ENCODE measurements at places on chromosomes 4 and X.

- peak; percentile 7 for DNase-seq
These were observed 13.9 kb downstream of the TMEM165 start for GRCh38 chr4:55409468-55410171.

DNA sequence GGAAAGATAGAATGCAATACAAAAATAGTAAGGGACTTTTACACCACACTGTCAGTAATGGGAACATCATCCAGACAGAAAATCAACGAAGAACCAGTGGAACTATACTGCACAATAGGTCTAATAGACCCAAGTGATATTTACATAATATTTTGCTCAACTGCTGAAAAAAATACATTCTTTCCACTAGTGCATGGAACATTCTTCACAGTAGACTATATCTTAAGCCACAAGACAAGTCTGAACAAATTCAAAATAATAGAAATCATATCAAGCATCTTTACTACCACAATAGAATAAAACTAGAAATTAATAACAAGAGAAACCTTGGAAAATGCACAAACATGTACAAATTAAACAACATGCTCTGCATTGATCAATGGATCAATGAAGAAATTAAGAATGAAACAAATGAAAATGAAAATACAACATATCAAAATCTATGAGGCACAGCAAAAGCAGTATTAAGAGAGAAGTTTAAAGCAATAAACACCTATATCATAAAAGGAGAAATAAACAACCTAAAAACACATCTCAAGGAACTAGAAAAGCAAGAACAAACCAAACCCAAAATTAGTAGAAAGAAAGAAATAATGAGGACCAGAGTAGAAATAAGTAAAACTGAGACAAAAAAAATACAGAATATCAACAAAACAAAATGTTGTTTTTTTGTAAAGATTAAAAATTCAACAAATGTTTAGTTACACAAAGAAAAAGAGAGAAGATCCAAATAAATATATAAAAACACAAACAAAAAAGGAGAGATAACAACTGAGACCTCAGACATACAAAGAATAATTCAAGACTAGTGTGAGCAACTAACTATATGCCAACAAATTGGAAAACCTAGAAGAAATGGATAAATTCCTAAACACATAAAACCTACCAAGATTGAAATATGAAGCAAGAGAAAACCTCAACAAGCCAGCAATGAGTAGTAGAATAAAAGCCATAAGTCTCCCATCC lies 51.5 kb upstream of the ANTXR2 start:
- DNase-seq = no peak

DNA sequence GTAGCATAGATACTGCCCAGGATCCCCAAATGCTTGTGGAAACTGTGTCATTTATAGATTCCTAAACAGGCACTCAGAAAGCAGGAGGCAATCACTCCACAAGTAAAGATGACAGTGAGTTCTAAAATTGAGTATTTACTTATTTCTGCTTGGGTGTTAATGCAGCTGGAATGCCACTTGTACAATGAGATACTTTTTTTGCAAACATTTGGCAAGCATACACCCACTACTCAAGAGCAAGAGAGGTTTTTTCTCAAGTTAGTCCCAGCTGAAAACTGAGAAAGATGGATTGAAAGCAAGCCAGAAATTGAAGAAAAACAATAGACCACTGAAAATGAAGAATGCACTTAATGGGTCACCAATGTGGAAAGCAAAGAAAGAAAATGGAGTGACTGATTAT lies 22.5 kb downstream of the GABRA3 start:
- DNase-seq = no peak

- no peak for DNase-seq
These were observed 227.4 kb downstream of the HS3ST1 start for GRCh38 chr4:11201256-11201655.

DNA sequence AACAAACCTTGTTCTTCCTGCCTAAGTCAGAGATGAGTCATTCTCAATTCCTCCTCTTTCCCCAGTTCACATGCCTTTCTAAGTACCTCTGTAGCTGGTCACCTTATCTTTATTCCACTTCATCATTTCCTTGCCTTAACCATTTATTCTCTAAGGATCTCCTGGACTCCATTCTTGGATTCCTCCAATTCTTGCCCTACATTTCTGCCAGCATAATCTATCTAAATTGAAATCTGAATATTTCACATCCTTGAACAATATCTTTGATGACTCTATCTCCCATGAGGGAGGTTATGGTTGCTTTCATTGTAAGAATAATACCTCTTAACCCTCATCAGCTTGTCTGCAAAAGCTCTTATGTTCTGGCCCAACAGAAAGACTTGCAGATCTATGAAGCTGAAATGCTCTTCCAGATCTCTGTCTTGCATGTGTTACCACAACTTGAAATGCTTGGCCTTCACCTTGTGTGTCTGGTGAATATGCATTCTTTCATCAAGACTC lies 28.6 kb upstream of the PDE5A start:
- no peak for DNase-seq

DNA sequence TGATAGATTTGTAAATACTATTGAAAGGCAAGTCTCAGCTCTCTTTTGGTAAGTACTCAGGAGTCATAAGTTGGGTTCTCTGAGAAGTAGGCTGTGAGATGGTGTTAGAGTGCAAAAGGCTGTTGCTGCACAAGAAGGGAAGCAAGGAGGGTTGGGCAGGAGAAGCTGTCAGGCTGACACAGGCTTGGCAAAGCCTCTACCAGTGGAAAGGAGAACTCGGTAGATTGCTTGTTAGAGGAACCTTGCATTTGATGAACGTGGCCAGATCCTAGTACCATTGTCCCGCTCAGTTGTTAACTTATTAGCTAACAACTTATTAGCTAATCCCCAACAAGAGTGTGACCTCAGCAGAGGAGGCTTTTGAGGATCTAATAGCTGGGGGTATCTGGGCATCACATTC lies 449.3 kb upstream of the BOD1L1 start:
- DNase-seq = no peak

DNA sequence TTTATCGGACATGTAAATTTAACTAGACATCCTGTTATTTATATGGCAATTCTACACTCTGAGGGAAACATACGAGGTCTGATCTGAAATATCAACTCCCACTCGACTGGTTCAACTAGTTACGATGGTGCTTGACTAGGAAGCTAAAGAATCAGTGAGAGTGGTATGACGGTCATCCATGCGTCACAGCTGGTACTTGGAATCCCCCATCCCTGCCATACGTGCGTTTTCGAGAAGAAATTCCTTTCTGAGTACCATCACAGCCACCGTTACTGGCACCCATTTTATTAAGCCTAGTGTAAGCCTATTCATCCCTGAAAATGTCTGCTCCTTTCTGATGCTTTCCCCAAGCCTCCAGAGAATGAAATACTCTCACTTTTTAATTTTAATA lies 695 bp upstream of the PIGA start:
- DNase-seq = peak; percentile 82

DNA sequence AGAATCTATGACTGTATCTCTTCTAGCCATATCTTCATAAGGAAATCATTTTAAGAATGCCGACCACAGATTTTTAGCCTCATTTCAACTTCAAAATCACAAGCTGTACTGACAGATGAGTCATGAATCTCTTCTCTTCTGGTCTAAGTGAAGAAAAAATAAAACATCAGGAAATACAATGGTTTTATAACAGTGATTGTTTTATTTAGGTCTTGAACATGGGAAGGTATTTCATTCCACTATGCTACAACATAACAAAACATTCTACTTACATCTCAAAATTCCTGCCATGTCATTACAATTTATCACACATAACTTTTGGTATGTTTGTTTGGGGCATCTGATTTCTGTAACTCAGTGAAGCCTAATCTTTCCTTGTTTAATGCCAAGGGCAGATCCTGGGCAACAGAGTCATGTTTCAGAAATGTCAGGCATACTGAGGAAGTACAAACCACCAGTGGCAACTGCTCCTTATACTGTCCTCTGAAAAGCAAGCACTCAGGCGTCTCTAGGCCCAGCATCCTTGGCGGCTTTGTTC lies 325.0 kb downstream of the PDHA2 start:
- DNase-seq = no peak

DNA sequence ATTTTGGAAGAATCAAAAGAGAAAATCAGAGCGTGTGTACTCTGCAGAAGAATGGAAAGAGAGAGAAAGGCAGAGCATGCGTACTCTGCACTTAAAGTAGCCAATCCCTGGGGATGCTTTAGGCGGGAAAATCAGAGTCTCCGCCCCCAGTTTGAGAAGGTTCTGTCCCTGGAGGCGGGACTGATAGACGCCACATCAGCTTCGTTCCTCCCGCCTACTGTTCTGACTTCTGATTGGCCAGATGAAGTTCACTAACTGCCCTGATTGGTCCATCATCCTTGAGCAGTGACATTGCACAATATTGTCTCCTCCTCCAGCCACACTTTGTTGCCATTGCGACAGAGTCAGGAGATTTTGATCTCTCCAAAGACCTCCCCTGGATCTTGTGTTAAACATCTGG lies 23.8 kb downstream of the SSX1 start:
- DNase-seq = no peak

- DNase-seq = no peak
These were observed 33.2 kb downstream of the NPY2R start for GRCh38 chr4:155241664-155242063.

DNA sequence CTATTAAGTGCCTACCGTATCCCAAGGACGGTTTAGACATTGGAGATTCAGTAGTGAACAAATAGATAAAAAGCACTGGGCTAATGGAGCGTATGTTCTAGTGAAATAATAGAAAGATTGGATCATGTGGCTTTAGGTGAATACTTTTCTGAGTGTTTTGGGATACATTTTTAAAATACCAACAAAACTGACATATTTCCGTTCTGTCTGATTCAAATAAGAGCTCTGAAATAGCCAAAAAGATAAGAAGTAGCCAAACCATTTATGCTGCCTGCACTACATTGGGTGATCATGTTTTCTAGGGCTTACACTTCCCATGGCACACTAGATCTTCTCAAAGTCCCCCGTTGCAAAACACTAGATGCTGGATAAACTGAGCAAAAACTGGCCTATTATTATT lies 14.2 kb downstream of the IGFBP7 start:
- DNase-seq = no peak

DNA sequence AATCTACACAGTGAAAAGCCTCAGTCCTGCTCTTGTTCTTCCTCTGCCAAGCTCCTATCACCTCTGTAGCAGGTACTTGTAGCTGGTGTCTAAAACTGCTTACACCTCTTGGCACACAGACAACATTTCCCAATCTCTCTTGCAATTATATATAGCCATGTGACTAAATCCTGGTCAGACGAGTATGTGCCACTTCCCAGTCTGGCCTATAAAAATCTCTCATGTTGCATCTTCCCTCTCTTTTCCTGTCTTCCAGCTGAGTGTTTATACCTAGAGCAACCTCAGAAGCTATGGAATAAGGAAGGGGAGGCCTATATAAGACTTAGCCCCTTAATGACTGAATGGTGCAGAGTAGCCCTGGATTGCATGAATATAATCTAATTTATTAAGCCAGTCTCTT lies 105.8 kb downstream of the RNF150 start:
- DNase-seq = no peak

DNA sequence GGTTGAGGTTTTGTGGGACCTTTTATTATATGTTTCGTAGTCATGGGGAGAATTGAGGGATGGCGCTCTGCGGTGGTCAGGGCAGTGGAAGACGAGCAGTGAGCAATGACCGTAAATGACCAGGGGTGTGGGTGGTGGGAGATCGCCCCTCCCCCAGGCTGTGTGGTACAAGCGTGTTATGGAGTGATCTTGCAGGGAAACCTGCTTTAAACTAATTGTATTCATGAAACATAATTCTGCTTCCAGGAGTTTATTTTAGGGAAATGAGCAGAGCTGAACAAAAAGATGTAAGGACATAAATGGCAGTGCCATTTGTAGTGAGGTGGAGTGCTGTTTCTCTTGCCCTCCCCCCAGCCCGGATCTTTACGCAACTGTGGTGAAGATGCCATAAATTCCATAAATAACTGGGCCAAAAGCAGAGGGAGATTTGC lies 20.2 kb downstream of the GYG2 start:
- DNase-seq = no peak

GRCh38 chr4:122968227-122968812 lies 45.9 kb upstream of the NUDT6 start:
- DNase-seq = no peak

GRCh38 chr4:174398728-174399127 lies 115.0 kb downstream of the CEP44 start:
- no peak for DNase-seq

DNA sequence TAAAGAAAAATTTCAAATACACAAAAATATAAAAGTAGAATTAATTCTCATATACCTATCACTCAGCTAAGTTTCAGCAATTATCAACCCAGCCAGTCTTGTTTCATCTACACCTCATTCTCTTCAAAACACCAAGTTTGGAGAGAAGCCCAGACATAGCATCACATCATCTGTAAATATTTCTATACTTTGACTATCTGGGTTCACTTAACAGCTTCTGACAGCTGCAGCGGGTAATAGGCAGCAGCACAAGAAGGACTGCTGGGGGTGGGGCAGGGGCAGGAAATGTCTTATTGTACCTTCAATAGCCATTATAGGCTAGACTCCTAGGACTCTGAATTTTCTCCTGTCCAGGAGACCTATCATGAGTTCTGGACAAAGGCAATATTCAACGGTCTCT lies 54.1 kb downstream of the PHF8 start:
- DNase-seq = no peak

GRCh38 chrX:41240509-41240908 lies 93.5 kb upstream of the DDX3X start:
- peak; percentile 27 for DNase-seq

GRCh38 chr4:74961230-74961629 lies 28.3 kb downstream of the PARM1 start:
- no peak for DNase-seq

Measured in suppressor macrophage treated with lipopolysaccharide for 1 hour (primary cell).